ENCODE measurements at places on chromosomes 2 and 18. TPM values are rescaled to one million over a fixed set of nuclear protein-coding genes. Genes with fewer than 3 reads are reported as not detected.

The SKA1 gene
- 0.38 TPM for total RNA-seq

The CCDC178 gene
- total RNA-seq = 0.27 TPM

The FEV gene
- not detected for total RNA-seq

The LAMA3 gene
- 4.1 TPM for total RNA-seq

The CRYGC gene
- not detected for total RNA-seq

The SLC9A4 gene
- not detected for total RNA-seq

The TBR1 gene
- total RNA-seq = not detected

The ASB1 gene
- total RNA-seq = 57.5 TPM

The LBX2 gene
- total RNA-seq = 0.43 TPM

The RGPD3 gene
- 0.16 TPM for total RNA-seq

The UGT1A8 gene
- total RNA-seq = not detected

The LAMA1 gene
- total RNA-seq = not detected

The CAPN14 gene
- total RNA-seq = 0.35 TPM

The DOK6 gene
- total RNA-seq = 6.3 TPM

The ANKMY1 gene
- 5.9 TPM for total RNA-seq

The CD207 gene
- 0.41 TPM for total RNA-seq

The UPP2 gene
- total RNA-seq = not detected

The NCKAP1 gene
- total RNA-seq = 135 TPM

The TMEM200C gene
- 0.95 TPM for total RNA-seq

The TWSG1 gene
- total RNA-seq = 9.8 TPM

The EML6 gene
- 0.16 TPM for total RNA-seq

The TNFAIP6 gene
- total RNA-seq = 2.9 TPM

The LOXHD1 gene
- total RNA-seq = 0.35 TPM

The RNMT gene
- 22.2 TPM for total RNA-seq

The KCMF1 gene
- 87.5 TPM for total RNA-seq

The ICOS gene
- total RNA-seq = not detected

The FBXO48 gene
- 1.1 TPM for total RNA-seq

The MYO3B gene
- total RNA-seq = not detected

The RBM44 gene
- 0.30 TPM for total RNA-seq

The MYCN gene
- 0.54 TPM for total RNA-seq

The SIX3 gene
- not detected for total RNA-seq

The NDC80 gene
- 0.54 TPM for total RNA-seq

The SERPINB10 gene
- total RNA-seq = not detected

The ALK gene
- total RNA-seq = 0.08 TPM

The PXDN gene
- total RNA-seq = 19.7 TPM

The RAB27B gene
- total RNA-seq = 0.08 TPM

The MYO5B gene
- total RNA-seq = 0.89 TPM

The DNAH7 gene
- 0.05 TPM for total RNA-seq

The CYS1 gene
- total RNA-seq = 3.2 TPM

The HMSD gene
- total RNA-seq = not detected

The ELOA2 gene
- not detected for total RNA-seq

The SLC11A1 gene
- 5.4 TPM for total RNA-seq

The TMEM247 gene
- not detected for total RNA-seq

The MRPL19 gene
- 53.9 TPM for total RNA-seq

The NCKAP5 gene
- total RNA-seq = 4.3 TPM

The SERPINB4 gene
- not detected for total RNA-seq

The CNGA3 gene
- total RNA-seq = not detected

The POTEC gene
- total RNA-seq = not detected

Data from Right ventricle myocardium inferior (tissue), 1 donor.